Smooth muscle cell of the coronary artery (primary cell): ENCODE measurements at places on chromosomes 12 and 14. TPM values are rescaled to one million over a fixed set of nuclear protein-coding genes. Genes with fewer than 3 reads are reported as not detected.

The IL31 gene
- total RNA-seq: not detected in 2 replicates

The SELPLG gene
- total RNA-seq: 0.68 and 1.5 TPM in 2 replicates

The SERPINA9 gene
- total RNA-seq: not detected in 2 replicates

The ACOT4 gene
- total RNA-seq: 0.12 and 0.68 TPM in 2 replicates

The PSMB11 gene
- not detected in 2 replicates for total RNA-seq

The RHOJ gene
- 10.5 and 41.2 TPM in 2 replicates for total RNA-seq

The EXOC5 gene
- total RNA-seq: 16.6 and 42.4 TPM in 2 replicates

The PLEKHH1 gene
- total RNA-seq: 0.12 and 0.15 TPM in 2 replicates

The GPRC5D gene
- total RNA-seq: 0.12 TPM in 1 of 2 replicates, not detected in the other

The TCL1B gene
- total RNA-seq: not detected in 2 replicates

The ANO2 gene
- 0.82 TPM in 1 of 2 replicates, not detected in the other for total RNA-seq

The CLECL1 gene
- total RNA-seq: not detected in 2 replicates

The RIN3 gene
- 2.3 and 2.6 TPM in 2 replicates for total RNA-seq

The NPFF gene
- total RNA-seq: not detected in 2 replicates

The BIN2 gene
- not detected in 2 replicates for total RNA-seq

The TC2N gene
- total RNA-seq: 0.08 and 0.12 TPM in 2 replicates

The PAX9 gene
- 0.12 TPM in 1 of 2 replicates, not detected in the other for total RNA-seq

The INF2 gene
- 26.3 and 30.9 TPM in 2 replicates for total RNA-seq

The CRIP2 gene
- total RNA-seq: 20.5 and 148 TPM in 2 replicates

The B4GALNT1 gene
- total RNA-seq: 1.3 and 5.6 TPM in 2 replicates

The PRIMA1 gene
- not detected in 2 replicates for total RNA-seq

The MIPOL1 gene
- 7.6 and 8.4 TPM in 2 replicates for total RNA-seq

The CDKN1B gene
- 16.1 and 39.6 TPM in 2 replicates for total RNA-seq

The GALNT16 gene
- total RNA-seq: 0.98 and 11.7 TPM in 2 replicates

The APOLD1 gene
- 1.3 and 5.9 TPM in 2 replicates for total RNA-seq

The CCDC197 gene
- total RNA-seq: not detected in 2 replicates

The AMN gene
- 0.23 TPM in 1 of 2 replicates, not detected in the other for total RNA-seq

The MYO1A gene
- 0.12 and 0.30 TPM in 2 replicates for total RNA-seq

The LMNTD1 gene
- 0.23 TPM in 1 of 2 replicates, not detected in the other for total RNA-seq

The ITGA5 gene
- 96.1 and 168 TPM in 2 replicates for total RNA-seq

The HOXC10 gene
- not detected in 2 replicates for total RNA-seq

The COA8 gene
- 2.8 and 16.3 TPM in 2 replicates for total RNA-seq

The OTX2 gene
- not detected in 2 replicates for total RNA-seq

The PLEKHG7 gene
- total RNA-seq: not detected in 2 replicates

The PTGR2 gene
- 3.4 and 4.6 TPM in 2 replicates for total RNA-seq

The PRB2 gene
- total RNA-seq: not detected in 2 replicates

The PPP4R4 gene
- 1.8 and 10.4 TPM in 2 replicates for total RNA-seq

The KRT2 gene
- not detected in 2 replicates for total RNA-seq

The LTB4R gene
- 0.75 and 6.3 TPM in 2 replicates for total RNA-seq

The SLC2A3 gene
- 48.8 and 94.7 TPM in 2 replicates for total RNA-seq

The PLEKHD1 gene
- not detected in 2 replicates for total RNA-seq

The SLC35F4 gene
- not detected in 2 replicates for total RNA-seq

The GPR135 gene
- total RNA-seq: 0.82 and 2.6 TPM in 2 replicates

The C14orf132 gene
- total RNA-seq: 4.1 and 15.3 TPM in 2 replicates

The LRRK2 gene
- total RNA-seq: 1.7 and 9.2 TPM in 2 replicates

The PWP1 gene
- 99.1 and 247 TPM in 2 replicates for total RNA-seq
